ENCODE measurements at places on chromosomes 7 and 10.

DNA sequence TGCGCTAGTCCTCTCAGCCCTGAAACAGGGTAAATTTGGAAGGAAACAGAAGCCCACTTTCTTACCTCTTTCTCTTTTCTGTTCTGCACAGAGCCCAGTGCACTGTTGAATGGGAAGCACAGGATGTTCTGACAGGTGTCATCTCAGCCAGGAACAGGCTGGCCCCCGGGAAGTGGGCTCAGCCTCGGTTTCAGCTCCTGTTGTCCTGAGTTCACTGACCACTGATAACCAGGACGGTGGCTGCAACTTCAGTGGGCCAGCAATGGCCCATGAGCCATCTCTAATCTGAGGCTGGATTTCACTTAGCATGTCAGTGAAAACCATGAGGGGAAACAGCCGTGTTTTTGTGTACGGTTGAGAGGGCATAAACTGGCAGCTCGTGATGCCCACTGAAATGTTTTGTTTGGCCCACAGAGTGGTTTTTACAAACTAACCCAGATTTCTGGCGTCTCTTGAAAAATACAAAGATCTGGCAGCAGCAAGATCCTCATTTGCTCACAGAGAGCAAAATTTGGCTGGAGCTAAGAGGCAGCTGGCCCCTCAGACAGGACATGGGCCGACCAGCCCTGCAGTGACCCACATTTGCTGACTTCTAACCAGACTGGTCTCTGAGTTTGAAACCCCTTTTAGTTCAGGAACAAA lies 455.9 kb downstream of the PAXIP1 start:
- no peak for DNase-seq

GRCh38 chr7:23076772-23077171 lies 28.8 kb upstream of the KLHL7 start:
- no peak for DNase-seq

DNA sequence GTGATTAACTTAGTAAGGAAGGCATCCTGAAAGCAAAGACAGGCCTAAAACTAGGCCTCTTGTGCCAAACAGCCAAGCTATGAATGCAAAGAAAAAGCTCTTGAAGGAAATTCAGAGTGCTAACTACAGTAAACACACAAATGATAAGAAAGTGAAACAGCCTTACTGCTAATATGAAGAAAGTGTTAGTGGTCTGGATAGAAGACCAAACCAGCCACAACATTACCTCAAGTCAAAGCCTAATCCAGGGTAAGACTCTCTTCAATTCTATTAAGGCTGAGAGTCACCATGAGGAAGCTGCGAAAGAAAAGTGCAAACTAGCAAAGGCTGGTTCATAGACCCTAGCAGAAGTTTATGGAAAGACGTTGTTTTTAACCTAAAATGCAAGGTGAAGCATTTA lies 66.0 kb downstream of the IPMK start:
- no peak for DNase-seq

DNA sequence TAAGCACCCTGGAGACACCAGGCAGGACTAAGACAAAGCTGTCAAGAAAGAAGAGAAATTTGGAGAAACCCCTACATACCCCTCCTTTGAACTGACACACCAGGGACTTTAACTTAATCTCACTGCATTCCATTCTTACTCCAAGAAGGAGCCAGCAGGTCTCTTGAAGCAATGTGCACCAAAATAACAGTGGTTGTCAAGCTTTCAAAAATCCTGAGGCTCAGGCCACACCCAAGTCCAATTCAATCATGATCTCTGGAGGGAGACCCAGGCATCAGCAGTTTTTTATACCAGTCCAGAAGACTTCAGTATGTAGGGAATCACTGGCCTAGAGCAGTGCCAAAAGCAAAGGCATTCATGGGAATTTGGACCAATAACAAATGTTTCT lies 6.8 kb downstream of the SLC25A13 start:
- DNase-seq, result no peak

GRCh38 chr10:26457088-26457487 lies 18.9 kb downstream of the APBB1IP start:
- DNase-seq, result no peak

- no peak for DNase-seq
These were observed 106.2 kb downstream of the SAMD9 start for GRCh38 chr7:93011351-93012294.

DNA sequence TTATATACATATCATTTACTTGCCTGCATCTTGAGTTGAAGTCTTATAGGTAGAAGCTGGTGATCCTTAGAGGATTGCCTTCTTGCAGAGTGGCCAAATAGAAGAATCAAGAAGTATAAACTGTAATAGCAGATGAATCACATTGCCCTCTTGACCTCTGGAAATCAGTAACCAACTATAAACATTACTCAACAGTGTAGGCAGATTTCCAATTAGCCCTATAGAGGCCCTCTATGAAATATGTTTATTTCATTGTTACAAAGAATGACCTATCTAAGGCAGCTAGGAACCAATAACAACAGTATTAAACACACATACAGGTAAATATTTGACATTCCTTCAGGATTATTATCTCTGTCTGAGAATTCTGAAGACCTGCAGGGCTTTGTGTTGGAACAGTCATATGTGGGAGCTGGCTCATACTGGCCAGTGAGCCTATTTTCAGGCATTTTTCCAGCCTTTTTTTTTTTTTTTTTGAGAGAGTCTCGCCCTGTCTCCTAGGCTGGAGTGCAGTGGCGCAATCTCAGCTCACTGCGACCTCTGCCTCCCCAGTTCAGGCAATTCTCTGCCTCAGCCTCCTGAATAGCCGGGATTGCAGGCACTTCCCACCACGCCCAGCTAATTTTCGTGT lies 7.2 kb upstream of the SRI start:
- DNase-seq, result peak; percentile 88

DNA sequence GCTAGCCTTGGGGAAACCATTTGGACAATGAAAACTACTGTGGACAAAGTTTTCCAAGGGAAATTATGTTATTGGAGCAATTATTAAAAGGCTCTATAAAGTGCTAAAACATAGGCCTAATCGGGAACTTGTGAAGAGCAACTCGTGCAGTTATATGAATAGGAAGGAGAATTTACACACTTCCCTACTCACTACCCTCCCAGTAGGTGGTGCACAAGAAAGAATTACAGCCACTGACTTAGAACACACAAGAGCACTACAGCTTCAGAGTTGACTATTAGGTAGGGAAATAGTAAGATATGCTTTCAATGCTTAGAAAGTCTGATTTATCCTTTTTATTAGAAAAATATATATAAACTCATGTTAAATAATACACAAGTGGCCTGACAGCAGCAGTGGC lies 47.2 kb downstream of the GSAP start:
- no peak for DNase-seq
